AG08396 (cell line): ENCODE measurements at places on chromosomes 7 and 10.
A peak's percentile ranks its signal among the peaks of the same experiment; 100 is the strongest.

DNA sequence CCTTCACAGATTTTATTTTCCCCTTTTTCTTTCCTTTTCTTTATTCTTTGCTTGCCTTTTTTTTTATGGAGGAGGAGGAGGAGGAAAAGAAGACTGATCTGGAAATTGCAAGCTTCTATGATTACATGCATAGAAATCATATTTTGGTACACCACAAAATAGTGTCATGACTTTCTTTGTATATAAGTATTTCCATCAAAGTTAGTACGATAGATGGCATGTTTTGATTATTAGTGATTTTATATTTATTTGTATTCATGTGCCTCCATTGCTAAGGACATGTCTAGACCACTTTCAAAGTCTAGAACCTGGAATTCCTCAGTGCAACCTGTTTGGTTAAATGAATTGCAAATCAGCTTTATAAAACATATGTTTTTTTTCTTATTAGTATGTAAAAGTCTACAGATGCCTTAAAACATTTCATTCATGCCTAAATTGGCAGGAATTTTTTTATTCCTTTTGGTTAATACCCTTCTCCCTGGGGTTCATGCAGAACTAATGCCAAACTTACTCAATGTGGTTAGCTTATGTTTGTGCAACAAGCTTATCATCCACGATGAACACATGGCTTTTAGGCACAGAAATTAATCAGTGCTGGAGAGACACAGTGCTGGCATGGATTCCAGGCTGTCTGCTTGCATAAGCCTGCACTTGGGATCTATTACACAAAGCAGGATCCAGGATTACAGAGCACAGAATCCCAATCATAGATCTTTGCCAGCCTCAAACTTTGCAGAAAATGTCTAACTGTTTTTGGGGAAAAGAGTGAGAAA, 213.1 kb downstream of the CHRM2 start:
- peak; percentile 72 for DNase-seq

DNA sequence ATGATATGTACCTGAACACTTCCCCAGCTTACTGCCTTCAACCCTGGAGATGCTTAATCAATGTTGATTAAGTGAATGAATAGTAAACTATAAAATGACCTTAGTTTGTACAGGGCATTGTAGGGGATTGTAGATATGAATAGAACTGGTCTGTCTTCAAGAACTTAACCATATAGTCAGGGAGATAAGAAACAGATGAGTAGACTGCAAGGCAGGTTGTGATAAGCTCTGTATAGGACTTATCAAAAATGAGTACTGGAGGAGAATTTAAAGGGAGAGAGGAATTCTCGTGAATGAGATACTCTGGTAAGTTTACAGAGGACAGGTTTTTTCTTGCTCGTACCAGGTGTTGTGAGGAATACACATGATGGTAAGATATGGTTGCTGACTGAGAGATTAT, 27.6 kb downstream of the SGPL1 start:
- no peak for DNase-seq

GRCh38 chr7:73539709-73540108, 17.6 kb upstream of the BAZ1B start:
- DNase-seq = no peak

DNA sequence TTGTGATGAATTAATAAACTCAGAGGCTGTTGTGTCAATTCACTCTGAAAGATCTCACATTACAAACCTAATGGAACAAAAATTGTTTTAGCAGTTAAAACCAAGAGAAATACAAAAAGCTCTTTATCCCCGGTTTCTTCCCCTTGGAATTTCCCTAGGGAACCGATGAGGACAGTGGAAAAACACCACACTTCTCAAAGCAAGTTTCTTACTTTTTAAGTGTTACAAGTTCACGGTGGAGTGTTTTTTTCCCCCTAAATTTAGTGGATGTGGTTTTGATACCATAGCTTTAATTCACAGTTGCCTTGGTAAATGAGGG, 10.3 kb downstream of the BAMBI start:
- DNase-seq = no peak

DNA sequence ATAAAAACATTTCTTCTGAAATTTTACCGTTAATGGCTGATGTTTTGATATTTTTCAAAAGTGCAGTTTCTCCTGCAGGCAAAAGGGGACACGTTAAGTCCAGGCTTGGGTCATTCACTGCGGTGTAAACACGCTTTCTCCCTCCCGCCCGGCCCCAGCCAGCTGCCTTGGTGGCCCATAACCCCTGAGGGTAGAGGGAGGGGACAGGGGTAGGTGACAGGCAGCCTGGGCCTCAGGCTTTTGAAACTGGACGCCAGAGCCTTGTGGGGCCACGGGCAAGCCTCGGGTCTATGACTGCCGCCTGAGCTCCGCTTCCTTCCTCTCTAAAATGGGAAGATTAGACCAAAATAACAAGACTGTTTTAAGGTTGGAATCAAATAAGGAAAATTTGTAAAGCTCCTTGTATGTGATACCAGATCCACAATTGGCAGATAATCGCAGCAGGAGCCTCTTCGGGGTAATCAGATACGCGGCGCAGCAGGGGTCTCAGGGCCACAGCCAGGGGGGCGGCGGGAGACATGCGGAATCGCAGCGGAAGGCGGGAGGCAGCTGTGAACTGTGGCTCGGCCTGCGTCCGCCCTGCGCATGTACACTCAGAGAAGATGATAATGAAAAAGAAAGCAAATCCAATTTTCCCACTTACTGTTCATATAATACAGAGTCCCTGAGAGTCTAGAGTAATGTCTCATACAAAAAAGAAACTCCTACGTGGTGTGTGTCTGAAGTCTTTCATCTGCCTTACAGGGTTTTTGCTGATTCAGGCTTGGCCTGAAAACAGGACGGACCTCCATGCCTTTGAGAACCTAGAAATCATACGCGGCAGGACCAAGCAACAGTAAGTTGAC, 138.3 kb downstream of the EGFR start:
- no peak for DNase-seq

GRCh38 chr7:84297616-84298015, 103.0 kb upstream of the SEMA3A start:
- DNase-seq = no peak

GRCh38 chr7:130021105-130021834, 29.9 kb downstream of the ZC3HC1 start:
- DNase-seq = no peak

- peak; percentile 28 for DNase-seq
Measured at GRCh38 chr7:137873979-137874777, 27.4 kb upstream of the DGKI start.

GRCh38 chr7:45563941-45564461, 10.2 kb upstream of the ADCY1 start:
- DNase-seq = no peak

GRCh38 chr7:151472644-151473380, 32.9 kb upstream of the CRYGN start:
- no peak for DNase-seq

GRCh38 chr7:22726345-22726906, 574 bp upstream of the IL6 start:
- peak; percentile 68 for DNase-seq

- peak; percentile 92 for DNase-seq
Measured at GRCh38 chr7:1086588-1087464, 1.1 kb upstream of the GPER1 start.

DNA sequence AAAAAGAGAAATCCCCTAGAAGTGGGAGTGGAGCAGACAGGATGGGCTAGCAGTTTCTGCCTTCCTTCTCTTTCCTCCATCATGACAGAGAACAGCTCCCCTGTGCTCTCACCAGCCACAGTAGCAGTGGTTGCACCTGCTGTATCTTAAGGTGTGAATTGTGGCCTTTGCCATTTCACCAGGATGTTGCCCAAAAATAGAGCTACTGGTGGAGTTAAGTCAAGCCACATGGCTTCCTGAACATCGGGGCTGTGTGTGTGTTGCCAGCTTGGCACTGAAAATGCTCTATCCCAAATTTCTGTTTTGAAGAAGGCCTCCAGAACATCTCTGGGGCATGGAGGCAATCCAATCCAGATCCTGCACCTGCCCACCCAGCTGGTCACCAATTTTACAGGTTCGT, 348.7 kb downstream of the EXOC4 start:
- DNase-seq = no peak

DNA sequence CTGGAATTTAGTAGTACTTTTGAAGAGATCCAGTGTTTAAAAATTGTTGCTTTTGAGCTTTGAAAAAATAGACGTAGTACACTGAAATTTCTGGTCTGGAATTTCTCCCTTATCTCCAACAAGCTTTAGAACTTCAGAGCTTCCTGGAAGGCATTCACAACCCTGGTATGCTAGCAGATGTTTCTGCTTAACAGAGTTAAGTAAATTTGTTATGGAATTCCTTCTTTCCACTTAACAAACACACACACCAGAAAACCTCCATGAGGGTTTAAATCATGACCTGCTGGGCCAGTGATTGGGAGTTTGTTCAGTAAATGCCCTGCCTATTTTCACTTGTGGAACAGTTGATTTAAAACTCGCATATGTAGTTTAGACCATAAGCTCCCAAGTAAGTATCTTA, 13.7 kb downstream of the ASB15 start:
- DNase-seq = no peak

DNA sequence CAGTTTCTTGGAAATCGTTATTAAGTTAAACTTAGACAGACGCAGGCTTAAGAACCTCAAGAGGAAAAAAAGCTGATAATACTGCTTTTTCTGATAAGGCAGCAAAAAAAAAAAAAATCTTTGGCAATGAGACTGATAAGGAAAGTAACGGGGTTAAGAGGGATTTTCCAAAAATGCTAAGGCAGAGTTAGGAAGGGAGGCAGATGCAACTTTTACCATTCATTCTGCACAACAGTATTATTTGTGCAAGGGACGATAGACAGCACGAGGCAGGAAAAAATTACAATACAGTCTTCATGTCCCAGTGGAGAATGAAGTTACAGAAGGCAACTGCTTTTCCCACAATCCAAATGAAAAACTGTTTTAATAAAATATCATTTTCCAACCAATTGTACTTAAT, 194.0 kb downstream of the DOCK4 start:
- no peak for DNase-seq

GRCh38 chr7:131533566-131534561, 22.6 kb downstream of the PODXL start:
- no peak for DNase-seq

DNA sequence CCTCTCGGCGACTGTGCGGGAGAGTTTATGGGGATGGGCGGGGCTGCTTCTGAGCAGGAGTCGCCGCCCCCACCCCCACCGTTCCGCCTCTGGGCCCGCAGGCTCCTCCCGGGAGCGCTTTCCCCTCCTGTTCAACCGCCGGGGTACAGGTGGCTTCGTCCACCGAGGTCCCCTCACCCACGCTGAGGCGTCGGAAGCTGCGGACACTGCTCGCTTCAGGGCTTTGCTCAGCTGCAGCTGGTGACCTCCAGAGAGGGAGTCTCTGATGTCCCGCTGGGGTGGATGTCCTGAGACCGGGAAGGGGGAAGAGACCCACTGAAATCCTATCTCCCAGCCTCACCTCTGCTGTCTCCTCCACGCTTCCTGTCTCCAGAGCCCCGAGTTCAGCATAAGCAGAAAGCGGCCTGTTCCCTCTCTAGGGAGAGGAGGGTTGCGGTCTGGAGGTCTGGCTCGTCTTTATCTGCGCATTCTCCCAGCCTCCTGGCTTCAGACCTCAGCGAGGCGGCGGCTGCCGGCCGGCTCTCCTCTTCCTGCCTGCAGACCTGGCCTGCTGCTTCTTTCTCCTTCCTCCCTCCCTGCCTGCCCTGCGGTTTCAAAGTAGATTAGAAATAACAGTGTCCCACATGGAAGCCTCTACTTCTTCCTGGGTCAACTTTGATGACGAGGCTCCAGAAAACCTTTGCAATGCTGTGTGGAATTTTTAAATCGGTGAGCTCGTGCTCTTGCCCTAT, 1.8 kb downstream of the CYP2E1 start:
- no peak for DNase-seq

- no peak for DNase-seq
Measured at GRCh38 chr7:70660154-70660818, 471.7 kb upstream of the GALNT17 start.

DNA sequence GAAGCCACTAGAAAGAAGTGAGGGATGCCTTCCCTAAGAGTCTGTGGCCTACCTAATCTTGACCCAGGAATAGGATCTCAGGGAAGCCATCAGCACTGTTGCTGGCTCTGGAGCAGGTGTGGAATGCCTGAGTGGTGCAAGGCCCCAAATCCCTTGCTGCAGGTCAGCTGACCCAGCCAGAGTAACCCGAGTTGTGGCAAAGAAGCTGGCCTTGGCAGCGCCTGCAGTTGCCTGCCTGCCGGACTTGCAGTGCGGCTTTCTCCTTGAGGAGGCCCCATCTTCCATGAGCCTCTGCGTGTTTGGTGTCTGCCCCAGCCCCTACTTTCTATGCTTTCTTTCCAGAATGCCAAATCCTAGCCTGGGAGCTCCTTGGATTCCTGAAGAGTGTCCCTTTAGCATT, 5.8 kb downstream of the KIAA1217 start:
- no peak for DNase-seq

DNA sequence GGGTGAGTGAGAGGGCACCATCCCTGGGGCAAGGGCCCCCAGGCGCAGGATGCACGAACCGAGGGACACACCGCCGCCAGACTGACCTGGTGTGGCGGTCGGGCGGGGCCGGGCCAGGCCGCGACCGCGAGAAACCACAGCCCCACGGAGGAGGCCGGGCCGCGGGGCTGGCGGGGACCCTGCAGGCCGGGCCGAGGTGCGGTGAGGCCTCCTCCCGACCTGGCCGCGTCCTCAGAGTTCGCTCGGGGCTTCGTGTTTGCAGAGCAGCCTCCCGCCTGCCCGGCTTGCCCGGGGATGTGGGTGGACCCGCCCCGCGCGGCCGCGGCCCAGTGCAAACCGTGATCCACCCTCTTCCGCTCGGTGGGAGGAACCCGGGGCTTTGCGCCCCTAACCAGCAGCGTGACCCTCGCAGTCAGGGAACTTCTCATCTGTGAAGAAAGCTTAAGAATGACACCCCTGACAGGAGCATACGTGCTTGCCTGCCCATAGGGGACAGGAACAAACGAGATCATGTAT, 20.6 kb upstream of the HOXA13 start:
- DNase-seq = no peak
